ENCODE measurements at places on chromosomes 2 and 18.

GRCh38 chr2:217853301-217853881 is 149.4 kb downstream of the TNS1 start:
- DNase-seq = no peak

GRCh38 chr2:231263118-231263831 is 64.8 kb downstream of the ARMC9 start:
- DNase-seq = no peak

GRCh38 chr2:238006510-238006909 is 39.7 kb downstream of the UBE2F start:
- no peak for DNase-seq

DNA sequence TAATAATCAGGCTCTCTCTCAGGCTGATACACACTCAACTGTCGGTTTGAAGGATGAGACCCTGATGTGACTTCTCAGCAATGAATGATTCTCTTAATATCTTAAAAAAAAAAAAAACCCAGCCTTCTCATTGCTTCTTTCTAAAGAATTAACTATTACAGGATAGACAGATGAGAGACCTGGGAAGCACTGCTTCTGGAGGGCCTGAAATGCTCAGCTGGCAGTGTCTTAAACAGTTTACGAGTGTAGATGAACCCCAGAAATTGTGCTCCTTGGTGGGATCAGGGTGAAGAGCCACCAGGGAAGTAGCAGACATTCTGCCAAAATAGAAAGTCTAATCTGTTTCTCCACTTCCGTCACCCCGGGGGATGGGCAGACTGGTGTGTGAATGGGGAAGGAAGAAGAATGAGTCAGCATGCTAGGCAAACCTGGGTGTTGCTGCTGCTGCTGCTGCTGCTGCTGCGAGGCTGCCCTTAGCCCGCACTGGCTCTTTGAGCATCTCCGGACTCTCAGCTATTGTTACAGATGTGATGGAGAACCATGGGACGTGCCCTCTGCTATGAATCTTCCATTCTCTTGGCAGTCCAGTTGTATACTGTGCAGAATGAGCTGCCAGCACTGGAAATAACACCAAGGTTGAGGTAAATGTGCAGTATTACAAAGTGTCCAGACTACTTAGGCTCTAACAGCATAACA is 158.4 kb downstream of the SETBP1 start:
- DNase-seq = peak; percentile 56

DNA sequence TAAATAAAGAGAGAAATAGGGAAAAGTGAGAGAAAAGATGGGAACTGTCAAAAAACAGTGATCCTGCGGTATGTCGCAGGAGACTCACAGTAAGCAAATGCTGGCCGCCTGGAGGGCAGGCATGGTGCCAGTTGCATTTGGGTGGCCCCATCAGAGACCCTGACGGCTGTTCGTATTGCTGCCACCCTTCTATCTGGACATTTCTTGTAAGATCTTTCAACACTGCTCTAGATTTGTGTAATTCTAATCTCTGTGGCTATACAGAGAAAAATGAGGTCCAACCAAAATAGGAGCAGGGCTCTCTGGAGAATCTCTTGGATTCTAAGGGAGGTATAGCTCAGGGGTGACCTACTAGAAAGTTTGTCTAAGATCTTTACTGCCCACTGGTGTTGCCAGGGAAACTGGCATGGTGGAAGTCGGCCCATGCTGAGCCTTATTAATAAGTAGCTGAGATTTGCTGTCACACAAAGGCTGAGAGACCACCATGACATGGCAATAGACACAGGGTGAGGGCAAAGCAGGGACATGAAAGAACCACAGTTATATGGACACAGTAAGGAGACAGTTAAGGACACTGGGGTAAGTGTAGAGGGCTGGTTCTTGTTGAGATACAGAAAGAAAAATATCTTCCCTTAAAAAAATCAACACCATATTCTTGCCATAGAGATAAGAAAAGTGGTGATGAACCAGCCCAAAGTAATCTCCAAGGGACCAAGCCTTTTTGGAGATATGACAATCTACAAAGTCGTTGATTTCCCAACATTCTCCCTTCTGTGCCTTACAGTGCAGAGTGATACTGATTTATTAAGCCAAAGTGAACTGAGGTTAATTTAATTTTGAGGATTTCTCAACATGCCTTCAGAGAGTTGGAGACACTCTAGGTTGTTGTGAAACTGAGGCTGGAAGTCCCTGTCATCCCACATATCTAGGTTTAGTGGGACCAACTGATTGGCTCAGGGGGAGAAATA is 26.4 kb upstream of the FZD7 start:
- no peak for DNase-seq

DNA sequence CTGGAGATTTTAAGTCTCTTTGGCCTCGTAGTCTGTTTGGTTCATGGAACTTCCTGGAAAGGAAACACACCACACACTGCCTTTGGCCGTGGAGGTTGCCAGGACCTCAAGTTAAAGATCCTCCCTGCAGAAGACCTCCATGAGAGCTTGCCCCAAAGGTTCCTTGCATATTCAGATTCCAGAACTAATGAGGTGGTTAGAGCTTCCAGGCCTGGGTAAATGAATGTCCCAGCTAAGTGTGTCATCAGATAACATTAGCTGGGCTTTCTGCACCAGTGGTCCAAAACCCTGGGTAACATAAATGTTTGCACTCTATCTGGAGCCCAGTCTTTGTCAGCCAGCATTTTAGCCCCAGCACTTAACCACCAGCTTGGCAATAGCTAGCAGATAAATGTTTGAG is 122.1 kb upstream of the EML6 start:
- no peak for DNase-seq

GRCh38 chr2:212157012-212157411 is 381.6 kb downstream of the ERBB4 start:
- no peak for DNase-seq

GRCh38 chr2:73414696-73415095 is 29.1 kb downstream of the ALMS1 start:
- DNase-seq = no peak

DNA sequence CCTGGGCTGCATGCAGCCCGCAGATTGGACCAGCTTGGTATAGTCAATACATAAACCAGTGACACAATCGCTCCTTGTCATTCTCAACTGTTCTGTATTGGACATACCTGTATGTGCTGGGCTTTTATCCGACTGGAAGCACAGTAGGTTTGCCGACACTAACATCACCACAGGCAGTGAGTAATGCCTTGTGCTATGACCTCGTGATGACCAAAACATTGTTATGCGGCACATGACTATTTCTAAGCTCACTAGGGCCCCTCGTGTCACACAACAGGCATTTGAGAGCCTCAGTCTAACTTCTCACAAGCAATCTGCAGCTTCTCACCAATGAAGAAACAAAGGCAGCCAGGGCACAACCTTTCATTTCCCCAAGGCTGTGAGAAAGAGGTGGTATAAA is 320.8 kb downstream of the AFF3 start:
- DNase-seq = no peak

GRCh38 chr2:23564615-23564960 is 179.6 kb downstream of the KLHL29 start:
- DNase-seq = no peak

DNA sequence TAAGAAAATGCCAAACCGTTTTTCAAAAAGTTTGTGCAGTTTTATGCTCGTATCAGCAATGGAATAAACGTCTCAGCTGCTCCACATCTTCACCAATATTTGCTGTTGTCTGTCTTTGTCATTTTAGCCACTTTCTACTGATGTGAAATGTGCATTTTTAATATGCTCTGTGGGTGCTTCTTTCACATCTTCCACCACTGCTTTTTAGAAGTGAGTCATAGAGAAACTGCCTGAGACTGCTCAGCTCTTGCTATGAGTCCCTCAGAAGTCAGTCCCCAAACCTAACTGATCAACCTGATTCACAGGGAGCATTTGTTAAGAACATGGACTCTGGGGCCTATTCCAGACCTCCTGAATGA is 41.0 kb upstream of the EPC2 start:
- DNase-seq = peak; percentile 12

DNA sequence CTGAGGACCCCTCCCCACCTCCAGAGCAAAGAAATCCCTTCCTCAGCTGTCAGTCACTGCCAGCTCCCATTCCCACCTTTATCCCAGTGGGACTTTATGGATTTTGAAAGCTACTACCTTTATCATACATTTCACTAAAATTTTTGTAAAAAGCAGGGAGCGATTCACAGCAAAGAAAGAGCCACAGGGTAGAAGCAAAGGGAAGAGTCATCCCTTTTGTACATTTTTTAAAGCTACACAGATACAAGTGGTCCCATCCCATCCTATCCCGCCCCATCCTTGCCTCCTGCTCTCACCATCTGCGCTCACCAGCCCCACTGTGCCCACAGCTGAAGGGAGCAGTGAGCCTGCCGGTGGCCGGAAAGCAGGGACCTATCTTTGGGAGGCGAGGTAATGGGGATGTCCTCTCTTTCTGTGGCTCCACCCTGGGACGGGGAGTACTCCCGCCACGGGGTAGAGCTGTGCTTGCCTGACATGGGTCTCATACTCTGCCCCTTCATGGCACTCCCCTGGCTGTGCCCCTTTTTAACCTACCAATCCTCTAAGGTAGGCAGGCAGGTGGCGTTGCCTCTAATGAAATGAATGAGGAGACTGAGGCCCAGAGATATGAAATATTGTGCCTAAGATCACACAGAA is 13.2 kb downstream of the SH2D6 start:
- no peak for DNase-seq

DNA sequence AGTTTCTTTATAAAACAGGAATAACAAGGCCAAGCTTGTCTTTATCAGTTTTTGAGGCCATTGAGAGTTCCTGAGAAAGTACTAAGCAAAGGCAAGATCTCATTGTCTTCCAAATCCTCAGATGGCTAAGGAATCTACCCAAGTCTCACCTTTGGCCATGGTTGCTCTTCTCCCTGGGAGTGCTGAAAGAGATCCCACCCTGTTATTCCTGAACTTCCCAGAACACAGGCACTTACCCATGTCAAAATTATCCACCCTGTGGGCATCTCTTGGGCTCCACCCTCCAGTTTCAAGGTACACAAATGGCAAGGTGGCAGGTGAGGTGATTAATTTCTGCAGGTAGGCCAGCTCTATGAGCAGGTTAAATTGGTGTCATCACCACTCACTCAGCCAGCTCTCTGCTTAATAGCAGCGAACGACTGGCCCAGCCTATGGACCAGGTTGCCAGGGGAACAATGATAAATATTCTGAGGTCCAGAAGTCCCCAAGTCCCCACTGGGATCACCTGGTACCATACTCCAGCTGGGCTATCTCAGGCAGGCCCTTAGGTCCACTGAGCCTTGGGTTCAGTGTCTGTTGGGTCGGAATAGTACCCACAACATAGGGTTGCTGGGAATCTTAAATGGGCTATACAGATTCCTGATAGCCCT is 2.3 kb upstream of the SPRED2 start:
- no peak for DNase-seq

DNA sequence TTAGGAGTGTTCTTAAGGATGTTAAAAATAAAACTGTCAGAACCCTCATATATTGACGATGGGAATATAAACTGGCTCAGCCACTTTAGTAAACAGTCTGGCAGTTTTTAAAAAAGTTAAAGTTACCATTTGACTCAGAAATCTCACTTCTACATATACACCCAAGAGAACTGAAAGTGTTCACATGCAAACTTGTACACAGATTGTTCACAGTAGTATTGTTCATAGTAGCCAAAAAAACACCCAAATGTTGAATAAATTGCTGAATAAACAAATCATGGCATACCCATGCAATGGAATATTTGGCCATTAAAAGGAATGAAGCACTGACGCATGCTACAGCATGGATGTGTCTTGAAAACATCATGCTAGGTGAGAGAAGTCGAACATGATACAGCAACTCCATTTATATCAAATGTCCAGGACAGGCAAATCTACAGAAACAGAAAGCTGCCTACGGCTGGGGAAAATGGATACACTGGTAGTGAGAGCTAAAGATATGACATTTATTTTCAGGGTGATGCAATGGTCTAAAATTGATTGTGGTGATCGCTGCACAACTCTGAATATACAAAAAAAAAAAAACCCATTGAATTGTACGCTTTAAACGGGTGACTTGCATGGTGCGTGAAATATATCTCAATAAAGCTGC is 10.1 kb downstream of the RPL31 start:
- DNase-seq = no peak

DNA sequence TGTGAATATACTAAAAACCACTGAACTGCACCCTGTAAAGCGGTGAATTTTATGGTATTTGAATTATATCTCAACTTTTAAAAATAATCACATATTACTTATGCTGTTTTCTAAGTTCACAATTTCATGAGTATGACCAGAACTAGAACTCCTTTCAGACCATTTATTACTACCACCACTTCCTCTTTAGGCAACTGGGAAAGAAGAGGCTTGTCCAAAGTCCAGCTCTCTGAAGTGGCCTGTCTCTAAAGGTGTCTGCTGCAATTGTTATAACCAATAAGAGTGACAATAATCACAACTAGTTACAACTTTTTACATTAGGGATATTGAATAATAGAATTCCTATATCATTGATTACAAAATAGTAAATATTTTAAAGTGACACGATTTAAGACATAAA is 267.9 kb upstream of the PIK3C3 start:
- no peak for DNase-seq

DNA sequence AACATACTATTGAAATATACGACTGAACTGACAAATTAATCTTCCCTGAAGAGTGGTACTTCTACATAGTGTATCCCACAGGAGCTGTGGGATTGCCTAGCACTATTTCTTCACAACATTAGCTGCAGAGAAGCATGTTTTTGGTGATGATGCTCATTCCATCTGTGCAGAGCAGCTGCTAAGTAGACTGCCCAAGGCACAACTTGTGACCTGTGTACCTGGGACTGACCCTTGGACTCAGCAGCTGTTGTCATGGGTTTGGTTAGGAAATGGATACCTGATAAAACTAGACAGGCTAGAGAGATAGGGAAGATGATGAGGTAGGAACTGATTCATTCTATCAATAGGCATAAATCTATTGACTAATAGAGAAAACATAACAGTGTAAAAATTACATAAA is 1204.0 kb downstream of the DSC3 start:
- DNase-seq = no peak

DNA sequence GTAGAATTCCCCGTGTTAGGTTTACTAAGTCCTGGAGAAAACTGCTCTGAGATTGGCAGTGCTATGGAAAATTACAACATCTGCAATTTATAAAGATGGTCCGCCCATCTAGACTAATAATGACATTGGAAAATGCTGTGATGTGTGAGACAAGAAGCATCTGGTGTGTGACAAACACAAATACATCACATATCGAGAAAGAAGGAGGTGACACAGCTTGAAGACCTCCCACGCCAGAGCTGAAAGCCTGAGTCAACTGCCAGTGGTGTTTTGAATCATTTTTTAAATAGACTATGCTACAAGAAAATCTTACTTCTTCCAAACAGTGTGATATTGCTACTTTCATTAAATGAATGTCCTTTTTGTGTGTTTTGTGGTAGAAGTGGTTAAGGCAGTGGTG is 8.6 kb upstream of the ANO7 start:
- peak; percentile 8 for DNase-seq

GRCh38 chr2:48315896-48316194 is 214.1 kb upstream of the STON1 start:
- DNase-seq = peak; percentile 32

- no peak for DNase-seq
Observed at GRCh38 chr2:31446848-31447247, 32.3 kb upstream of the XDH start.

GRCh38 chr2:174085781-174086180 is 120.6 kb upstream of the SP3 start:
- DNase-seq = no peak

- DNase-seq = no peak
Observed at GRCh38 chr2:233307565-233307964, at the start of gene SAG. SAG (plus strand) TSS chr2:233307816; CDS start chr2:233309190, 1,374 bp downstream.

- DNase-seq = no peak
Observed at GRCh38 chr2:115939902-115940301, 1497.5 kb downstream of the DPP10 start.

- no peak for DNase-seq
Observed at GRCh38 chr2:16238001-16238761, 297.8 kb downstream of the MYCN start.

GRCh38 chr2:1055014-1055595 is 104.5 kb downstream of the SNTG2 start:
- DNase-seq = no peak

Data from activated T-cell treated with anti-CD3 and anti-CD28 coated beads for 24 hours (primary cell).